ENCODE measurements at places on chromosomes 11 and 22.

- DNase-seq, result no peak
Observed at GRCh38 chr22:17861909-17862308, 87.6 kb upstream of the BID start.

GRCh38 chr11:115393950-115394349, 110.3 kb downstream of the CADM1 start:
- DNase-seq, result no peak

DNA sequence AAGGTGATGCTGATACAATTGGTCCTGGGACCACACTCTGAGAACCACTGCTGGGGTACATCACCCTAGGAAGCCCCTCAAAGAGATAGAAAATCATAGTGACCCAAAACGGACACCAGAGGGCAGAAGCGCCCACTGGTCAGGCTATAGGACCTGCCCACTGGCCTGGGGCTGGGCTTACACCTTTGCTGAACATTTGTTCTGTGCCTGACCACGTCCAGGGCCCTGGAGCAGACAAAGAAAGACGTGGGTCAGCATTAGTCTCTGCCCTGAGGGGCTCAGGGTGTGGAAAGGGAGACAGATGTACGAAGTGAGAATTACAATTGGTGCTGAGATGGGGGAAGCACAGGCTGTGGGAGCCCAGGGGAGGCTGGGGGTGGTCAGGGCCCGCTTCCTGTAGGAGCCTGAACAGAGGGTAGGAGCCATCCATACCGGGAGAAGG, 14.4 kb upstream of the SERPINH1 start:
- DNase-seq, result peak; percentile 92

DNA sequence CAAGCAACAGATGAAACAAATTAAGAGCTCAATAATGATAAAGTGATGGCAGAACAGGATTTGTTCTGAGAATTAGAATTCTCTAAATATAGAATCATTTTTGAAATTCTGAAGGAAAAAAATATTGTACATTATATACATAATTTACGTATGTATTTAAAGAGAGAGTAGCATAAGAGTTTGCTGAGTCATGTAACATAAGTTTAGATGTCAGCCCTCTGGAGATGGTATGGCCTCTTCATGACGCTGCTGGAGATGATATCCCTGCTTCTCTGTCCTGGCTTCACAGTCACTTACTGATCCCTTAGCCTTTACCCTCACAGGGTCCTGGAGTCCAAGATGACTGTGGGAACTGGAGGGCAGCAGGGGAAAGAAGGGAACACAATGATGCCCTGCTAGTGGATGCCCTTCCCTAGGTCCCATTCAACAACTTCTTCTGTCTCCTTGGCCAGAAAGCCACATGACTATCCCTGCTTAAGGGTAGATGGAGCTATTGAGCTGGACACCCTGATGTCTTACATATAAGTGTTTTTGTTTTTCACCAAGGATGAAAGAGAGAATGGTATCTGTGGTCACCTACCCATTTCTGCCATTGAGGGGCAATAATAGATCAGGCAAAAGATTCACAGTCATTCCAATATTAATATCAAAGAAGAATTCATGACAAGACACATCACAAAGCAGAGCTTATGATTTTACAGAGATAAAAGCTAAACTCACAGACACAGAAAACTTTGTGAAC, 753.1 kb downstream of the TBC1D22A start:
- DNase-seq, result no peak

DNA sequence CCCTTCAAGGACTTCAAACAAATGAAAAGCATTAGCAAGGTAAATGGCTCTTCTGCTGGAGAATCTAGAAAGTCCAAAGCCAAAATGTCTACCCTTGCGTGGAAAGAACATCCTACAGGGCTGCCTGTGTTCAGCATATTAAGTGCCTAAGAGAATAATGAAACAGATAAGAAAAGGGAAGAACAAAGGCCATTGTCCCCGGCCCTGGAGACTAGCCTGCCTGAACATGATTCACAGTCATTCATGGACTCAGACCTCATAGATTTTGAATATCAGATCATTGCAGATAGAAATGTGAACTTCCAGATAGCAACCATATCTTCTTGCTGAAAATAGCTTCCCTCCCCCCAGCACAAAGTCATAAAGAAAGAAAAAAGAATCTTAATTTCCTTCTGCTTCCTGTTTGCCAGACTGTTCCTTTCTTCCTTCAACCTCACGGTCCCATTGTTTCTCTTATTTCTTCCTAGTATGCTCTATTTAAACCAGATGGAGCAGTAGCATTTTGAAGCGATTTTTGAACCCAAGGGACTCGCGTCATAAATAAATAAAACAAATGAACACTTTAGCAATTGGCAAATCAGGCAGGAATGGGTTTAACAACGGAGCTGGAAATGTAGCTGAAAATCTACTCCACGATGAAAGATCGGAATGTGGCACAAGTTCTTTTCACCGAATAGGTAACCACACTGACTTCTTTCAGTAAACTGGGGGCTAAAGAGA, 408.2 kb upstream of the CCDC90B start:
- no peak for DNase-seq

DNA sequence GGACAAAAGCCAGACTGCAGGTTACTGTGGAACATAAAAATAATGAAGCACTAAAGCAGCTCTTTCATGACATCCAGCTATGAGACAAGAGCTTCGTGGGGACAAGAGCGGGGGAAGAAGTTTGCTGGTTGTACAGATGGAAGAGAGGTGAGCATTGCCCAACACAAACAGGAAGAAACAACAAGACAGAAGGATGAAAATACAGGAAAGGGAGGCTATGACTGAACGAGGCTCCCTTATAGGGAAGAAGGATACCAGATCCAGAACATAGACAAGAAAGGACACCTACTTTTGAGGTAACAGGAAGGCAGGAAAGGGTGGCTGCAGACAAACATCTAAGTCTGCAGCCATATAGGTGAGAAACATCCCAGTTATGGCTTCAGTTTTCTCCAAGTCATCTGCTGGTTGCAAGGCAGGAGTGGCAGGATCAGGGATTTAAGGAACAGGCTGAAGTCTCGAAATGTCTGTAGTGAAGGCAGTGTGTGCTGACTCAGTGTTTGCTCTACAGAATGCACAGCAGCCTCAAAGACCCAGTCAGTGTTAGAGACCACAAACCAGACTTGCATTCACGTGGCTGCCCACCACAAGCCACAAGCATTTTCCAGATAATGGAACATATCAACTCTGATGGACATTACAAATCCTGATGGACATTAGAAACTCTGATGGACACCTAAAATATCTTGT, 1.9 kb downstream of the CLTCL1 start:
- no peak for DNase-seq

DNA sequence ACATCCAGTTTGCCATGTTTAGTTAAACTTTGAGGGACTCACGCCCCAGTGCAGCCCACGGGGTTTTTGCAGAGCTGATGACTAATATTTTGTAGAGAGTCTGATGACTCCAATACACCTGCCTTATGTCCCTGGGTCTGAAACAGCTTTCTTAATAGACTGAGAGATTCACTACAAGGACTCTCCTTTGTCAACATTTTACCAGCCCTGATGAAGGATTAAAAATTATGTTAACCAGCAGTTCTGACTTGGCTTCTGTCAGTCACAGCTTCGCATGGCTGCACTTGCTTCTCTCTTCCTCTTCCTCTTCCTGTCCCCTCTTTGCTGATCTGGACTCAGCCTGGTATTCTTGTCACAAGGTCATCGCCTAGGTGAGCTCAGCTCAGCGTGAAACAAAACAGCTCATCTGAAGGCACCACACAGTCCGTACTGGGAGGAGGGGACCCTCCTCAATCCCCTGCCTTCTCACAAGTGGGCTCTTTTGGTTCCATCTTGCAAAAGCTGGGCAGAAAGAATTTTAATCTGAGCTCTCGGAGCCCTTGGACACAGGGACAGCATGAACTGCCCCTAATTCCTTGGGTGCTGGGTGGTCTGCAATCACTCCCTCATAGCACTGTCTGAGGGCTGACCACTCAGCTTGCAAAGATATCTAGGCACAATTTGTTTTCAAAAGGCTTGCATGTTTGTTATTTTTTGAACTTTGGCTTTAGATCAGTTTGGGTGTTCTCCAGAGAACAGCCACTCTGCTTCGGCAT, 38.1 kb upstream of the POU2AF1 start:
- DNase-seq, result no peak

DNA sequence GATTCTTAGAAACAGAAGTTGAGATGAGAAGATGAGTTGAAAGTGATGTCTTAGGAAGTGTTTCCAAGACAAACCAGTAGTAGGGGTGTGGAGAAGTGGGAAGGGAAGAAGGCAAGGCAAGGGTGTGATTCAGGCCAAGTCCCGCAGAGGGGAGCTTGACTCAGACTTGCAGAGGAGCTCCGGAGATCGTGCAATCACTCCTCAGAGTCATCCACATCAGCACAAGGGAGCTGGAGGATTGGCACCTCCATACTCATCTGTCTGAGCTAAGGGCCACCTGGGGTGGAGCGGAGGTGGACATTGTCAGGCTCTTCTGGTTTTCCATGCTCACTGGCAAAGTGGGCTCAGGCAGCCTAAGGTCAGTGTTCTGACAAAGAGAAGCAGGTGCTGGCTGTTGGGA, 44.4 kb downstream of the CHRDL2 start:
- DNase-seq, result no peak

DNA sequence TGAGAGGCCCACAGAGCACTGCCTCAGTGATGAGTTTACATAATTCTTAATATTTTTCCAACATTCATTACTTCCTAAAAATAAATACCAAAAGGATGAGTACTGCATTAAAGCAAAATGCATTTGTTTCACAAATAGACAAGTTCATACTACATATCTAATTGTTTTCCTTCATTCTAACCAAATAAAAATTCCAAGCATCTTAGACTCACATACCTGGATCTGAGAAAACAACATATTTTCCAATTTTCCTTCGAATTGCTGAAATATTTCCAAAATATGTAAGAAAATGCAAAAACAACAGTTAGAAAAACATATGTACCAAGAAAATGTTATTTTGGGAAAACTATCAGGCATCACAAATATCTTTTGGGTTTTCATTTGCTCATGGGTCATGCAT, 127.9 kb upstream of the CEP126 start:
- no peak for DNase-seq

DNA sequence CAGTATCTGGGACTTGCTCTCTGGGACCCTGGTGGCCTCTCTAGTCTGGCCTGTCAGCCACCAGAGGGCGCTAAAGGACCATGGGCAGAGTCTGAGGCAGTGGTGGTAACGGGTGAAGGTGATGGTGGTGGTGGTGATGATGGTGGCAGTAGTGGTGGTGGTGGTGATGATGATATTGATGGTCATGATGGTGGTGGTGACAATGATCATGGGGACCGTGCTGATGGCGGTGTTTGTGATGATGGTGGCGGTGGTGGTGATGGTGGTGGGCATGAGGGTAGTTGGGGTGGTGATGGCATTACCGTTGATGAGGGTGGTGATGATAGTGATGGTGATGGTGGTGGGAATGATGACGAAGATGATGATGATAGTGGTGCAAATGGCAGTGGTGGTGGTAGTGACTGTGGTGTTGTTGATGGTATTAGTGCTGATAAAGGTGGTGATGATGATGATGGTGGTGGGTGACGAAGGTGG, 16.0 kb downstream of the TRPM5 start:
- peak; percentile 81 for DNase-seq

DNA sequence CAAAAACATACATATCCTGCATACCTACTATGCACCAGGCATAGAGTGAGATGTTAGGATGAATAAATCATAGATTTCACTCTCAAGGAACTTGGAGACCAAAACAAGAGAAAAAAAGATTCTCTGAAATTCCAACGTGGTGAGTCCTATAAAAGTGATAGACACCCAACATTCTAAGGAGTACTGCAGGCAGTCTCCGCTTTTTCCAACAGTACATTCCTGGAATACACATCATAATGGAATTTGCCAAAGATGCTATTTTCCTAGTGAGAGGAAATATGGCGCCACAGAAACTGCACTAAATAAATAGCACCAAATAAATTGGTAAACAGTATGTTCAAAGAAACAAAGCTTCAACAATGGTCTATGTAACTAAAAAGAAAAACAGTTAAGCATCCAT, 6.0 kb downstream of the TMEM123 start:
- no peak for DNase-seq

- DNase-seq, result no peak
Observed at GRCh38 chr11:132072858-132073211, 702.4 kb downstream of the NTM start.

- no peak for DNase-seq
Observed at GRCh38 chr11:62953811-62954210, 31.0 kb downstream of the SLC22A6 start.

DNA sequence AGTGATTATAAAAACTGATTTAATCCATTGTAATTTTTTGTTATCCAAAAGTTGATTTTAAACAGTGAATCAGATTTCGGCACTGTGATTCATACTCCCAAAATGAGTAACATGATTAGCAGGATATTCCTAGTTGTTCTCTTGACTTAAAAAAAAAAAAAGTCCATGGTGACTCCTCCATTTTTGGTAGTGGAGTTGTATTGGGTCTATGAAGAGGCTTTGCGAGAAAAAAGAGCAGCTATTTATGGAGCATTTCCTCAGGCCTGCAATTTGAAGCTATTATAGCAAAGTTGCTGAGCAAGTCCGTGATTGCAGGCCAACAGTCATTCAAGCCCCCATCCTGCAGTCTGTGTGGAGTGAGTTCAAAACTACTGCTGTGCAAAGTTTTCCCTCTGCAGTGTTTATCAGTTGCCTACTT, 28.8 kb downstream of the YAP1 start:
- DNase-seq, result peak; percentile 17

GRCh38 chr11:40241524-40242051, 1217.9 kb downstream of the LRRC4C start:
- no peak for DNase-seq

- no peak for DNase-seq
Observed at GRCh38 chr22:46726066-46726985, 11.7 kb downstream of the CERK start.

GRCh38 chr11:93236741-93237675, 39.2 kb upstream of the SLC36A4 start:
- DNase-seq, result peak; percentile 34

DNA sequence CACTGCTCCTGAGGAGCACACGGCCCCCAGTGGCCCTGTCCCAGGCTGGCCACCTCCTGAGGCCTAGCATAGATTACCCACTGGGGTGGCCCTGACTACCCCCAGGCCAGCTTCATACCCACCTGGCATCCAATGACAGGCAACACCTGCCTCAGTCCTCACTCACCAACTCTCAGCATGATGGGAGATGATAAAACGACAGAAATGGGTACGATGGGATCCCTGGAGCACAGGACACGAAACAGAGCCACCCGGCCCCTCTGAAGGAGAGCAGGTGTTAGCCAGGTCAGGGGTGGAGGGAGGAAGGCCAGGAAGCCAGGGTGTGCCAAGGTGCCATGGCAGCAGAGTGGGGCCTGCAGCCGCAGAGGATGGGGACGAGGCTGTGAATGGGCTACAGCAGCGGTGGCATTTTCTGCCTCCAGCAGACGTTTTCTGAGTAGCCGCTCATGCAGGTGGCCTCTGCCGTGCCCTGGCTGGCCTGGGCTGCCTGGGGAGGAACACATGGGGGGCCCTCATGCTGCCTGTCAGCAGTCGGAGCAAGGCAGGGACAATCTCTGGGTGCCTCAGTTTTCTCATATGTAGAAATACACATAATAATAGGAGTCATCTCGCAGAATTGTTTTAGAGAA, 50.2 kb upstream of the FGF3 start:
- no peak for DNase-seq

GRCh38 chr11:117670443-117670842, 126.6 kb downstream of the DSCAML1 start:
- DNase-seq, result no peak

- DNase-seq, result no peak
Observed at GRCh38 chr11:11445441-11446185, 92.6 kb upstream of the CSNK2A3 start.

Measured in iPS-NIHi11 (cell line).